ENCODE measurements at places on chromosomes 2 and 18.
A peak's percentile ranks its signal among the peaks of the same experiment; 100 is the strongest.

DNA sequence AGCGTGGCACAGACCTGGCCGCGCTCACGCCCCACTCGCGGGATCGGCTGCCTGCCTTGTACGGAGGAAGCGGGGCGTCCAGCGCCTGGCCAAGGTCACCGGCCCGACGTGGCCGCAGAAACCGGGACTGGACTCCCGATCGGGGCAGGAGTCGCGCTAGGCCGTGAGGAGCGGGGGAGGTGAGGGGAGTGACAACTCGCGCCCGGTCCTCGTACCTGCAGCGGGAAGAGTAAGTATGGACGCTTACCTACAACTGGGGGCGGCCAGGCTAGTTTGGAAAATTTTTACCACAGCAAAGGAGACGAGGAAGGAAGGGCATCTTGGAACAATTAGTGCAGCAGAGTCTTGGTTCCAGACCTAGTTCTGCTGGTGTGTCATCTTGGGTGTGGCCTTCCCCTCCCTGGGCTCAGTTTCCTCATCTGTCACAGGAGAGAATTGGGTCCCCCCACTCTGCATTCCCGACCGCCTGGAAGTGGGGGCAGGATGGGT is 693 bp downstream of the UBE2F start:
- peak overlapping the region; percentile 33 for H3K27ac ChIP-seq
- peak; percentile 58 for DNase-seq
- H3K27me3 ChIP-seq, result no peaks in the 10 kb centered on the region
- peaks cover 19% of the 10 kb centered on the region for H3K4me1 ChIP-seq

- H3K27me3 ChIP-seq, result peaks cover 53% of the 10 kb centered on the region
- no peak overlapping the region for H3K27ac ChIP-seq
- no peaks in the 10 kb centered on the region for H3K36me3 ChIP-seq
- DNase-seq, result no peak
- no peaks in the 10 kb centered on the region for H3K4me1 ChIP-seq
Measured at GRCh38 chr2:109032229-109032820, 43.3 kb upstream of the EDAR start.

DNA sequence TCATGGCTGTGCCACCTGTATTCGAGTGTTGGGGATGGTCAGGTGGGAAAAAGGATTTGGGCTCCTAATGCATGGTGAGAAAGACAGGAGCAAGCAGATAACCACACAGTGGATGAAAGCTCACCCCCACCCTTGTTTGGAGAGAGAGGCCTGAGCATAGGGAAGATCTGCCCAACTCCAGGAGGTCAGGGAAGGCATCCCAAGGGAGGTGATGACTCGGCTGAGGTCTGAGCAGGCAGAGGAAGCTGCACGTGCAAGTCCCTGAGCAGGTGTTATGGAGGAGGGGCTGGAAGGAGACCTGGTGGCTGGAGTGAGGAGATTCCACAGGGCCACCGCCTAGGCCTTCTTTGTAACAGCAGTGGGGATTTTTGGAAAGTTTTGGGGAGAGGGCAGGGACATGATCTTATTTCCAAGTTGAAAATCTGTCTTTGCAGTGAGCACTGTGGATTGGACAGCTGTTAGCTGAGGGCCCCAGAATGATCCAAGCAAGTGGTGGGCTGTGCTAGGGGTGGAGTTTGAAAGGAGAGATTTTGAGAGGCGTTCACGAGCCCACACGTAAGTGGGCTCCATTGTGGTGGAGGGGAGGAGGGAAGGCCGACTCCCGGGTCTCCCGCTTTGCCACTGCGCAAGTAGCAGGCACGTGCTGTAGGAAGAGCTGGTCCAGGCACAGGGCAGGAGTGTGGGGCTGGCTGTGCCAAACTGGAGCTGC is 228.5 kb downstream of the GLI2 start:
- no peak overlapping the region for H3K27ac ChIP-seq
- no peaks in the 10 kb centered on the region for H3K27me3 ChIP-seq
- peaks cover 7% of the 10 kb centered on the region for H3K4me1 ChIP-seq
- no peak overlapping the region for H3K4me3 ChIP-seq
- H3K36me3 ChIP-seq, result no peaks in the 10 kb centered on the region
- peak; percentile 47 for DNase-seq

DNA sequence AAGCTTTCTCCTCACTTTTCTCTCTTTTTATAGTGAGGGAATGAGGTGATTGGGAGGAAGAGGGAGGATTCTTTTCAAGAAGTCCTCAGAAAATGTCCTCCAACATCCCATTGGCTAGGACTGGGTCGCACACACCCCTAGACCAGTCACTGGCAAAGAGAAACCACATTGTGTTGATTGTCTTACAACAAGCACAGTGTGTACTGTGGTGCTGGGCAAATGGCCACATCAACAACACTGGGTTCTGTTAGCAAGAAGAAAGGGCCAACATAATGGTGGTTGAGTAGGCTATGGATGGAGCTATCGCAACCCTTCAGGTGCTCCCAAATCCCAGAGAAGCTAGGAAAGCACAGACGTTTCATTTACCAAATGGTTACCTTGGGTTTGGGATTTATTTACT is 18.7 kb upstream of the PTPN4 start:
- DNase-seq, result no peak
- H3K27me3 ChIP-seq, result no peaks in the 10 kb centered on the region
- H3K4me3 ChIP-seq, result no peak overlapping the region
- 0 out of 2 replicates have a peak, but pooled peaks cover 4% of the 10 kb centered on the region for H3K4me1 ChIP-seq
- H3K36me3 ChIP-seq, result no peaks in the 10 kb centered on the region
- no peak overlapping the region for H3K27ac ChIP-seq

DNA sequence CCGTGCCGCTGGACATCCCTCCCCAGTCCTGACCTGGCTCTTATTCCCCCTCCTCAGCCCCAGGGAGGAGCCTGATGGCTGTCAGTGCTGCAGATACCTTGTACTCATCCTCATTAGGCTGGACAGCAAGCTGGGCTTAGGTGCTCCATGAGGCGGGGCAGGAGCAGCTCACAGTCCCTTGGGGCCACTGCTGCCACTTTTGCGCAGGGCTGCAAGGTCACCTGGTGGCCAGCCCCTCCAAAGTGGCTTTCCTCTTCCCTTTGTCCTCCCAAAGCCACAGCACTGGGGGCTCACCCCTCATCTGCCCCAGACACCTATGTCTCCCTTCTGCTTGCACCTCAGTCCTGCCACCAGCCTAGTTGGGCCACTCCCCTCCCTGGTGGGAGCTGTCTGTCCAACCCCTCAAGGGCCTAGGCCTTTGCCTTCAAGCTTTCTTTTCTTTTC is 60.8 kb downstream of the FAM168B start:
- no peak overlapping the region for H3K4me3 ChIP-seq
- no peaks in the 10 kb centered on the region for H3K36me3 ChIP-seq
- H3K27ac ChIP-seq, result no peak overlapping the region
- peaks cover 4% of the 10 kb centered on the region for H3K4me1 ChIP-seq
- DNase-seq, result no peak

GRCh38 chr2:176160251-176160985 is 3.3 kb downstream of the HOXD3 start:
- no peaks in the 10 kb centered on the region for H3K27me3 ChIP-seq
- no peaks in the 10 kb centered on the region for H3K36me3 ChIP-seq
- no peaks in the 10 kb centered on the region for H3K4me1 ChIP-seq
- no peak overlapping the region for H3K4me3 ChIP-seq

GRCh38 chr2:168323529-168324021 is 76.2 kb upstream of the STK39 start:
- DNase-seq, result no peak
- H3K4me3 ChIP-seq, result no peak overlapping the region
- no peaks in the 10 kb centered on the region for H3K36me3 ChIP-seq
- H3K27me3 ChIP-seq, result peaks cover 13% of the 10 kb centered on the region

DNA sequence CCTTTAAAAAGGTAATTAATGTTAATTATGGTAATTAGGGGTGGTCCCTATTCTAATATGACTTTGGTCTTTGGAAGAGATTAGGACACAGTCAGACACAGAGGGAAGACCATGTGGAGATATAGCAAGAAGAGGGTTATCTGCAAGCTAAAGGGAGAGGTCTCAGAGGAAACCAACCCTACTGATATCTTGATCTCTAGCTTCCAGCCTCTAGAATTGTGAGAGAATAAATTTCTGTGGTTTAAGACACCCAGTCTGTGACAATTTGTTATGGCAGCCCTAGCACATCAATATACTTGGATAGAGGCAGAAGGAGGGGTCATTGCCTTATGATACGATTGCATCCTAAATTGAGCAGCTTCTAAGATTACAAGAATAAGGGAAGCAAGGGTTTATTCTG is 21.3 kb upstream of the NT5C1B start:
- peaks cover 12% of the 10 kb centered on the region for H3K4me1 ChIP-seq
- no peak for DNase-seq
- H3K27me3 ChIP-seq, result no peaks in the 10 kb centered on the region
- H3K36me3 ChIP-seq, result no peaks in the 10 kb centered on the region
- H3K27ac ChIP-seq, result no peak overlapping the region
- H3K4me3 ChIP-seq, result no peak overlapping the region

- no peak overlapping the region for H3K27ac ChIP-seq
- no peaks in the 10 kb centered on the region for H3K27me3 ChIP-seq
Measured at GRCh38 chr2:81942136-81942680, 1637.7 kb upstream of the LRRTM1 start.

- DNase-seq, result no peak
- H3K27me3 ChIP-seq, result no peaks in the 10 kb centered on the region
- H3K36me3 ChIP-seq, result no peaks in the 10 kb centered on the region
- H3K27ac ChIP-seq, result no peak overlapping the region
- peaks cover under 1% of the 10 kb centered on the region for H3K4me1 ChIP-seq
- no peak overlapping the region for H3K4me3 ChIP-seq
Measured at GRCh38 chr2:7028846-7029245, 111.6 kb downstream of the RNF144A start.

GRCh38 chr2:108632332-108633160 is 86.7 kb upstream of the RANBP2 start:
- peaks cover 20% of the 10 kb centered on the region for H3K4me1 ChIP-seq
- no peak for DNase-seq
- H3K27ac ChIP-seq, result no peak overlapping the region
- no peak overlapping the region for H3K4me3 ChIP-seq
- H3K27me3 ChIP-seq, result no peaks in the 10 kb centered on the region

Data from GM23248 (cell line).